LHCN-M2 (cell line): ENCODE measurements at places on chromosomes 2 and 18. TPM values are rescaled to one million over a fixed set of nuclear protein-coding genes. Genes with fewer than 3 reads are reported as not detected.

GRCh38 chr2:144472911-144473310, 47.0 kb downstream of the ZEB2 start:
- DNase-seq, result peak; percentile 63

DNA sequence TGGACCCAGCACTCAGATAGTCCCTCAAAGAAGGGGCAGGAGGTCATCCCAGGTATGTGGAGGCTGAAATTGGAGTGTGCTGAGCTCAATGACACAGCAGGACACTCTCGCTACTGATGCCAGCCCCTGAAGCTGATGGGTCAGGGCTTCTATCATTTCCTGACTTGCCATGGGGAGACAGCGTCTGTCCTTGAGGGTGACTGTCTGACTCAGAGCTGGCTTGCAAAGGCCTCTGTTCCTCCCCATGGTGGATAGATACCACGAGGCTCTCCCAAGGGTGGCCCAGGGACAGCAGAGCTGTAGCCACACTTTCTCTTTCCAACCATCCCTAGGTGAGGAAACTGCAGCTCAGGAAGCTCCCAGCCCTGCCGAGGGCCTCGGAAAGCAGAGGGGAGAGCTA, 10.8 kb downstream of the ALPG start:
- no peak for DNase-seq

DNA sequence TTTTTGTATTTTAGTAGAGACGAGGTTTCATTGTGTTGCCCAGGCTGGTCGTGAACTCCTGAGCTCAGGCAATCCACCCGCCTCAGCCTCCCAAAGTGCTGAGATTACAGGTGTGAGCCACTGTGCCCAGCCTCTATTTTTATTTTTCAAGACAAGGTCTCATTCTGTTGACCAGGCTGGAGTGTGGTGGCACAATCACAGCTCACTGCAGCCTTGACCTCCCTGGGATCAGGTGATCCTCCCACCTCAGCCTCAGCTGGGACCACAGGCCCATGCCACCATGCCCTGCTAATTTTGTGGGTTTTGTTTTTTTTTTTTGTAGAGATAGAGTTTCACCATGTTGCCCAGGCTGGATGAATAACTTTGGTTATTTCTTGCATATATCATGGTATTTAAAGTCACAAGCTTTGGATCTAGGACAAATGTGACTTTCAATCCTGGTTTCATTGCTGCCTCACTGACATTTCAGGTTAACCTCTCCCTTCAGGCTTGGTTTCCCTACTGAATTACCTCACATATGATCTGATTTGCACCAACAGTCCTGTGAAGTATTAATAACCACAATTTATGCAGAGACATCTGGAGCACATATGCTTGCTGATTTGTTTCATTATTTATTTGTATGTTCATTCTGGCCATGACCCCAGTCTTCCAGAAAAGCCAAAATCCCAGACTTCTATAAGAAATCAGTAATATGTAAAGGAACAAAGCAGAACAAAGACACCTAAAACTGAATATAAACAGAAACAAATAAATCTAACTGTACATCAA, 17.5 kb upstream of the RAB31 start:
- no peak for DNase-seq

DNA sequence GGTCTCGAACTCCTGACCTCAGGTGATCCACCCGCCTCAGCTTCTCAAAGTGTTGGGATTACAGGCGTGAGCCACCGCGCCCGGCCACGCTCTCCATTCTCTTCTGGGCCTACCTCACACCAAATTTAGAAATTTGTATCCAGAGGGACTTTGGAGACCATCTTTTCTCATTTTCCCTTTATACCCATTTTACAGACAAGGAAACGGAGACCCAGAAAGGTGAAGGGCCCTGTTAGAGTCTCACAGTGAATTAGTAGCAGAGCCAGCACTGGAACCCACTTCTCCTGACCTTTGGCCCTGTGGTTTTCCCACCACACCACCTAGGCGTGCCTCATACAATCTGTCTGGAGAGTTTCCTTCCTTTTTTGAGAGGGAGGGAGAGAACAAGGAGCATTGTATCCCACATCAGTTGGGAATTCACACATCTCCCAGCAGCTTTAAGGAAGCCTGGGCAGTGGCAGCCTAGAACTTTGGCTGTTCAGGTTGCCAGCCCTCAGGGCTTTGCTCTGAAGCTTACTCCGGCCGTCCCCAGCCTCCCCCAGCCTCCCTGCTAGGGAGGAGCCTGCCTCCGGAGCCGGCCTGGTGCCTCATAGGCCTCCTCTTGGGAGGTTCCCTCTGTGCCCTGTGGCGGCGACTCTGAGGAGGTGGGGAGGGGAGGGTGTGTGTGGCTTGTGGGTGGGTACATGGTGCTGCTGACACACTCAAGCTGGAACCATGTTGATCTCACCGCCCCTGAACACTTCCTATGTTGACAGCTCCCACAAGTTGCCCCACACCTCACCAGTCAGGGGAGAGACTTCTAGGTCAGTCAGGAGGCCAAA, 13.8 kb downstream of the FOSL2 start:
- peak; percentile 76 for DNase-seq

GRCh38 chr2:233450864-233451575, 96.7 kb downstream of the DGKD start:
- DNase-seq, result no peak

GRCh38 chr2:99398303-99398702, 61.1 kb downstream of the EIF5B start:
- no peak for DNase-seq

- DNase-seq, result peak; percentile 65
Measured at GRCh38 chr2:235002198-235003095, 50.6 kb downstream of the SH3BP4 start.

DNA sequence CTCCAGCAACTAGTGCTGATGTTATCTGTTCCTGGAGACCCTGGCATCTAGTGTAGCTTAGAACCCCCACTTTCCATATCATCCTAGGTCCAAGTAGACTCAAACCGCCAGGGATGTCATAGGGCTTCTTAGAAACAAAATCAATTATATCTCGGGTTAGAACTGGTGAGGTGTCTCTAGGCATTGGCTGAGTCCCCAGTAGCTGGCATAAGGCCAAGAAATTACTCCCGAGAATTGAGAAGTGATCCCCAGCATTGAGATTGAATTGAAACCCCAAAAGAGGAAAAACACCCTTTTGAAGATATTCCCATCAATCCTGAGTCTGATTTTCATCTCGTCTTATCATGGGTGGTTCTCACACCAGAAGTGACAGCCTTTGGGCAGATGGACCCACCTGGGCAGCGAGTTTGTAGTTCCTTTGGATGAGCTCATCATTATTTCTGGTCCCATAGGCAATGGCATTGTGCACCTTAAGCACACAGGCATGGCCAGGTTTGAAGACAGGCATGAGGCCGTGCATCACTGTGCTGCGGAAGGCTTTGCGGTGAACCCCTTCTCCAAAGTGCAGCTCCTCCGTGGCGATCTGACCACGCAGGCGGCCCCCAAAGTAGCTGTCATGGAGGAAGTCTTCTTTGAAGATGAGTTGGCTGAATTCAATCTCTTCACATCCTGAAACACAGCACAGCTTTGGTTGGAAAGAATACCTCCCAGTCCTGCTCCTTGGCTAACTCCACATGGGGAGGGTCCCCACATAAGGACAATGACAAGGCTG, 112.2 kb downstream of the ALPK2 start:
- no peak for DNase-seq

GRCh38 chr2:31415421-31415820, 879 bp upstream of the XDH start:
- no peak for DNase-seq

DNA sequence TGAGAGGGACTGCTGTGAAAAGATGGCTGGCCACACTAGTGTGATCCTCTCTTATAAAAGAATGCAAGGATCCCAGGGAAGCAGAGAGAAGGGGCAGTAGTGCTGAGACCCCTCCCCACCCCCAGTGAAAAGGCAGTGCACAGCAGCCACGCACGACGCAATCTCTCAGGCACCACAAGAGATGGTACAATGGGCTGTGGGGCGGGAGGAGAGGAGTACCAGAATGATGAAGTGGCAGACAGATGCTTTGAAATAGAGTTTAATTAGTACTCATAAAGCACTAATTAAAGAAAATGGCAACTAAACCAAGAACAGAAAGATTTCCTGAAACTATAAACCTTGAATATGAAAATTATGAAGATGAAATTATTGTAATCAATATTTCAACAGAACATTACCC, 29.0 kb downstream of the B4GALT6 start:
- no peak for DNase-seq

GRCh38 chr18:12658426-12659138, 675 bp upstream of the SPIRE1 start:
- DNase-seq, result no peak

DNA sequence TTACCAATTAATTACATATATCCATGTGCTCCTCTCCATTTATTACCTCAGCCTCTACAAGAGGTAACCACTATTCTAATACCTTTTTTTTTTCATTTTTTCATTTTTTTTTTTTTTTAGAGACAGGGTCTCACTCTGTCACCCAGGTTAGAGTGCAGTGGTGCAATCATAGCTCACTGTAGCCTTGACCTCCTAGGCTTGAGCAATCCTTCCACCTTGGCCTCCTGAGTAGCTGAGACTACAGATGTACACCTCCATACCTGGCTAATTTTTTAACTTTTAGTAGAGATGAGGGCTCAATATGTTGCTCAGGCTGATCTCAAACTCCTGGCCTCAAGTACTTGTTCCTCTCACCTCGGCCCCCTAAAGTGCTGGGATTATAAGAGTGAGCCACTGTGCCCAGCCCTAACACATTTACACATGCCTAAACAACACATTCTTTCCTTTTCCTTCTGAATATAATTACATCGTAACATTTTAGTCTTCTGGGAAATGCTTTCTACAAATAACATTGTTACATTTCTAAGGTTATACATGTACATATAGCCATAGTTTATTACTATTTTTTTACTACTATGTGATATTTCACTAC, 10.5 kb downstream of the PPIL3 start:
- DNase-seq, result no peak

DNA sequence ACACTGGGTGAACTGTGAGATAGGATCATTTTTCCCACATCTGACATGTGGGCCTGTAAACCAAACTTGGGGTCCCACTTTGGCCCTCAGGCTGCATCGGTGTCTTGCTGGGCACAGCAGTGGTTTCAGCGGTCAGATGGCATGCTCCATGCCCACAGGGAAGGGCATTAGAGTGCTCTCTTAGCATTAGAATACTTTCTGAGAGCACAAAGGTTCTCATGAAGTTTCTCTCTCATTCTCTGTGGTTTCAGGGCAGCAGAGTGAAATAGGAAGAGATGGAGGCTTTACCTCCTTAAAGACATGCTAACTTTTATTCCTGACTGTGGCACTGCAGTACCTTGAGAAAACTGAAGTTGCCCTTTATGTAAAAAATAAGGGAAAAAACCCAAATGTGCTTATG, 36.6 kb upstream of the GATA6 start:
- no peak for DNase-seq

DNA sequence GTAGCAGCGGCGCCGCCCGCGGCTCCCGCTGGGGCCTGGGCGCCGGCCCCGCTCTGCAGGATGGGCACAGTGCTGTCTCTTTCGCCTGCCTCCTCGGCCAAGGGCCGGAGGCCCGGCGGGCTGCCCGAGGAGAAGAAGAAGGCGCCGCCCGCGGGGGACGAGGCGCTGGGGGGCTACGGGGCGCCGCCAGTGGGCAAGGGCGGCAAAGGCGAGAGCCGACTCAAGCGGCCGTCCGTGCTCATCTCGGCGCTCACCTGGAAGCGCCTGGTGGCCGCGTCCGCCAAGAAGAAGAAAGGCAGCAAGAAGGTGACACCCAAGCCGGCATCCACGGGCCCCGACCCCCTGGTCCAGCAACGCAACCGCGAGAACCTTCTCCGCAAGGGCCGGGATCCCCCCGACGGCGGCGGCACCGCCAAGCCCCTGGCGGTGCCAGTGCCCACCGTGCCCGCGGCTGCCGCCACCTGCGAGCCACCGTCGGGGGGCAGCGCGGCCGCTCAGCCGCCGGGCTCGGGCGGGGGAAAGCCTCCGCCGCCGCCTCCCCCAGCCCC, 369 bp downstream of the CDK5R2 start:
- DNase-seq, result no peak

PXDN gene
- total RNA-seq, result 122 and 126 TPM in 2 replicates

GRCh38 chr2:185108588-185108987, 510.3 kb downstream of the ZNF804A start:
- DNase-seq, result no peak

GRCh38 chr2:235976956-235977355, 191.2 kb downstream of the GBX2 start:
- no peak for DNase-seq

GRCh38 chr2:158745067-158745865, 49.9 kb upstream of the DAPL1 start:
- DNase-seq, result peak; percentile 52

GRCh38 chr2:49860834-49861233, 706.5 kb upstream of the FSHR start:
- no peak for DNase-seq

SCN2A gene
- total RNA-seq, result 1.3 and 2.3 TPM in 2 replicates

DNA sequence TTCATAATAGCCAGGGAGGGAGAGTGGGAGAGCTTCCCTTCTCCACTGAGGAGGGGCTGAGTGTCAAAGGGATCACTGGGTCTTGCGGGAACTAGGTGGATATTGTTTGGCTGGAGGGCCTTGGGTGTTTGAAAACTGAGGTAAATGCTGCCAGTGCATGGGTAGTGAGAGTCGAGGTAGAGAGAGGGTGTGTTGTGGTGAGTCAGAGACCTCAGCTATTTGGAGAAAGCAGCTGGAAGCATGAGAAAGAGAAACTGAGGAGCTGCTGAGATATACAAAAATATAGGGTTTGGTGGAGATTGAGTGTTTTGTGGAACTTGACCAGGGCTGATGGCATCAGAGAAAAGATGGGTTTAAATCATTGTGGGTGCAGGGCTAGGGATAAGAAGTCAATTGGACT, 127.0 kb upstream of the CCDC195 start:
- peak; percentile 64 for DNase-seq

DNA sequence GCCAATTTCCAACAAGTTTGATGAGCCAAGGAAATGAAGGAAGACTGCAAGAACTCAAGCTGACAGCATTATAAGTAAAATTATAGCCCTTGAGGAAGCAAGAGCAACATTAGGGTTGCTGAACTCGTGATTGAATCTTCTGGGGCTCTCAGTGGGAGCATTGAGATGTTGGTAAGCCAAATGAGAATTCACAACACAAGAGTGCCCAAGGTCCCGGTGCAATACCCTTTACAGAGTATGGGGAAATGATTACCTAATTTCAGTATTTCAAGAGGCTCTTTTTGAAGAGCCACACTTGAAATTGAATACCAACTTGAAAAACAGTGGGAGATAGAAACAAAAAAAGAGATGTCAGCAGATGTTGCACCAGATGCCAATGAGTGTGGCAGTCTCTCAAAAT, 554.5 kb downstream of the STK39 start:
- no peak for DNase-seq

- DNase-seq, result no peak
Measured at GRCh38 chr2:218477247-218477646, 58.3 kb downstream of the VIL1 start.

SMYD1 gene
- total RNA-seq, result 0.45 and 1.6 TPM in 2 replicates

GPR148 gene
- not detected in 2 replicates for total RNA-seq

- no peak for DNase-seq
Measured at GRCh38 chr2:16326711-16327300, 338.8 kb downstream of the CYRIA start.

GRCh38 chr18:35444636-35445035, 53.1 kb downstream of the INO80C start:
- DNase-seq, result no peak
